Daoy (cell line): ENCODE measurements at places on chromosomes 7 and 10. TPM values are rescaled to one million over a fixed set of nuclear protein-coding genes. Genes with fewer than 3 reads are reported as not detected.

DNA sequence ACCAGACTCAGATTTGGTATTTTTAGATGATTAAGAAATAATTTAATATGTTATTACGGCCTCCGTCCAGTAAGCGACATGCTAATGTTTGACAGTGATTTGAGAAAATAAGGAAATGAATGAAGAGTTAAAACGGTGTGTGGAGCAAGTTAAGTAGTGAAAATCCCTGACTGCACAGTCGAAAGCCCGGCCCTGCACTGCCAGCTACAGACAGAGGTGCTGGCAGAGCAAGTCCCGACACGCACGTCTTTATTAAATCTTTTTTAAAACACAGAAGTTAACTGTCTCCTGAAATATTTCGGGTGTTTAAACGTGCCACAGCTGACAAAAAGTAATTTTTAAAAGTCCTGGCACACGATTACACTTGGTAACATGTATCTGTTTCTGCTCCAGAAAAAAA, 293.4 kb upstream of the RNF32 start:
- DNase-seq, result no peak

GRCh38 chr10:78744491-78745090, 324.2 kb upstream of the ZMIZ1 start:
- no peak for DNase-seq

GRCh38 chr10:96260014-96260413, 11.4 kb downstream of the BLNK start:
- no peak for DNase-seq

DNA sequence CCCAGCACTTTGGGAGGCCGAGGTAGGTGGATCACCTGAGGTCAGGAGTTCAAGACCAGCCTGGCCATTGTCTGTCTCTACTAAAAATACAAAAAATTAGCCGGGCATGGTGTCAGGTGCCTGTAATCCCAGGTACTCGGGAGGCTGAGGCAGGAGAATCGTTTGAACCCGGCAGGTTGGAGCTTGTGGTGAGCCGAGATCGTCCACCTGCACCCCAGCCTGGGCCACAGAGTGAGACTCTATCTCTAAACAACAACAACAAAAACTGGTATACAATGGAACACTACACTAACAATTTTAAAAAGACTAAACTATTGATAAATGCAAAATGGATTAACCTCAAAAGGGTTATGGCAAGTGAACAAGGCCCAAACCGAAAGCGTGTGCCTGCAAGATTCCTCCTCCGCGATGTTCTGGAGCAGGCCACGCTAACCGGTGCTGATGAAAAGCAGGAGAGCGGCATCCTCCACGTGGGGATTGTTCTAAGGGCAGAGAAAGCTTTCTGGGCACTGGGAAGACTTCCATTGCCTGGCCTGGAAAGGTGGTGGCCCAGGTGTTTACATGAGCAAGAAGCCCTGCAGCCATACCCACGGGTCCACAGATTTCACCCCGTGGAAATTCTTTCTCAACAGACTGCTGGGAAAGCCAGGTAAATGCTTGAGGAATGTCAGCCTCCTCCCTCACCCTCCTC, 53.8 kb downstream of the PDGFA start:
- DNase-seq, result no peak

GRCh38 chr10:43878386-43878785, 229.7 kb upstream of the ZNF32 start:
- DNase-seq, result no peak

DNA sequence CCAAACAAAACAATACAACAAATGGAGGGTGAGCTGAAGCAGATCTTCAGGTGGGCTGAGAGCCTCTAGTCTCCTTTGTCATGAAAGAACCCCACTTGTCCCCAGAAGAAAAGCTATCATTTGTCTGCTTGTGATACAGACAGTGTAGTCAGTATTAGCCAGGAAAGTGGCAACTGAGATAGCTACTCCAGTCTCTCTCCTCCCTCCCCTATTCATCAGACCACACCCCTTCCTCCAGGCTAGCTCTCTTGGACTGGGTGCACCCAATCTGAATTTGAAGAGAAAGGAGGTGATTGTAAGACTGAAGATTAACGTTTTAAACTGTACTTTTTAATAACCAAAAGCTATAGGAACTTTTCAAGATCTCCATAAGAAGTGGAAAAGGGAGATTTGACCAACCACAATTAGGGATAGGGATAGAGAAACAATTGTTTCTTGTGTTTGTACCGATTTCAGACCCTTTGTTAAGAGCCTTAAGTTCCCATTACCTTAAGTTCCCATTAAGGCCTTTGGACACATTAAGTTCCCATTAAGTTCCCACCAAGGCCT, 14.1 kb downstream of the BMPR1A start:
- DNase-seq, result no peak

- no peak for DNase-seq
Measured at GRCh38 chr7:149616898-149617297, 119.3 kb upstream of the ZNF746 start.

- no peak for DNase-seq
Measured at GRCh38 chr7:68425377-68425776, 1172.9 kb upstream of the AUTS2 start.

DNA sequence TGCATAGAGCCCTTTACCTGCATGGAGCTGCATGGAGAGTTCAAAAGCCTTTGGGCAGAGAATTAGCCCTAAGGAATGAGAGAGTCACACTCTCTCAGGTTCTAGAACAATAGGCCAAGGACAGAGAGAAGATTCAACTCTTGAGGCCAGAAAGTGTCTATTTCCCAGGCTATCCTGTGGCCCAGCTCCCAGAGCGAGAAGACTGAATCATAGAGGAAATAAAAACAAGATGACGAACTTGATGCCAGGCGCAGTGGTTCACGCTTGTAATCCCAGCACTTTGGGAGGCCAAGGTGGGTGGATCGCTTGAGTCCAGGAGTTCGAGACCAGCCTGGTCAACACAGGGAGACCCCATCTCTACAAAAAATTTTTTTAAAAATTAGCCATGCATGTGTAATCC, 18.3 kb upstream of the PODXL start:
- peak; percentile 86 for DNase-seq

GRCh38 chr7:55171157-55171556, 152.3 kb downstream of the EGFR start:
- no peak for DNase-seq

GRCh38 chr10:30219971-30220751, 128.9 kb downstream of the MTPAP start:
- DNase-seq, result peak; percentile 30

DNA sequence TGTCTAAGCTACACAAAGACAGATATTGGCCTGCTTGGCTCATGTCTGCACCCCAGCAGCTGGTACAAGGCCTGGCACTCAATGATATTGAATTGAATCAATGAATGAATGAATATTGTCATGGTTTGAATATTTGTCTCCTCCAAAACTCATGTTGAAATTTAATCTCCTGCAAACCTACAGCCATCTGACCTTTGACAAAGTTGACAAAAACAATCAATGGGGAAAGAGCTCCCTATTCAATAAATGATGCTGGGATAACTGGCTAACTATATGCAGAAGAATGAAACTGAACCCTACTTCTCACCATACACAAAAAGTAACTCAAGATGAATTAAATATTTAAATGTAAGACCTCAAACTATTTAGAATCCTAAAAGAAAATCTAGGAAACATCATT, 144.7 kb downstream of the CYP26A1 start:
- DNase-seq, result no peak

DNA sequence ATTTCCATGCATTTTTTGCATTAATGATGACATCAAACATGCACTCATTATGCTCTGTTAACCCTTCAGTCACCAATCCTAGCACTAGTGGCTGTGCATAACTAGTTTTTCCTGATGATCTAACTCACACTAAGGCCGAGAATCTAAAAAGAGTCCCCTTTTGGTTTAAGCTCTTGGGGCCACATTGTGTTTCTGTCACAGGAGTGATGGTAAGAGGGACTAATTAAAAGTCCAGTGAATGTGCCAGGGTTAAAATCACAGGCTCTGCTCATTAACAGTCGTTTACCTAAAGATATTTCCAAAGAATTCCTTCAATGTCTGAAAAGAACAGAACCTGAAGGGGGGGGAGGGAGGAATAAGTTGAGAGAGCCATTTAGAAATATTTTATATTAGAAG, 359.0 kb upstream of the ANKRD30A start:
- DNase-seq, result no peak

GRCh38 chr10:10542477-10542876, 475.2 kb upstream of the CELF2 start:
- DNase-seq, result no peak

GRCh38 chr7:148234715-148235114, 355.9 kb upstream of the C7orf33 start:
- no peak for DNase-seq

DNA sequence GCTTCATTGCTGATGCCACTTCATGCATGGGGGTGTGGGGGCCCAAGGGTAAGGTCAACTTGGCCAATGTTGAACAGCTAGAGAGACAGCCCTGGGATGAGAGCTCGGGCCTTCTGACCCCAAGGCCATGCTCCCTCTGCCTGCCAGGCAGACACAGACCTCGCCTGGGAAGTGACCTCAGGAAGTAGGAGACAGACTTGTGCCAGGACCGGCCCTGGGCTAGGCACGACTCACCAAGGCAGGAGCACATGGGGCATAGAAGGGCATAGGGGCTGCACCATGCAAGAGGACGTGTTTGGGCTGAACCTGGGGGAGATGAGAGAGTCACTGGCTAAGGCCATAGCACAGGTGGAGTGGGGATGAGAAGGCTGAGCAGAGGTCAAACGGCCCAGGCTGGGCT, 27.1 kb downstream of the ZCCHC24 start:
- no peak for DNase-seq

DNA sequence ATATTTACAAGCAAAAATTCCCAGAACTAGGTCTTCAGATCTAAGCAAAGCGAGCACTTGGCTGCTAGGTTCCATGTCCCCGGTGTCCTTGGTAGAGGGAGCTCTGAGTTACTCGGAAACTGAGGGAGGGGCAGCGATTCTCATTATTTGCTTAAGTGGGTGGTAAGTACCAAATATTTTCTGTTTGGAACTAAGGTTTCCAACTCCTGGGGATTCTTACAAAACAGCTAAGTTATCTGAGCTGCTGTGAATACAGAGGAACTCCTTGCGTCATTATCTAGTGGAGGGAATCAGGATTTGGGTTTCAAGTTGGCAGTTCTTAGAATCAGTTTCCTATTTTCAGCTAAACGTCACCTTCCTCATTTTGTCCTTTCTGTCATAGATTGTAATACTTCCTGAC, 76.8 kb upstream of the IKZF1 start:
- no peak for DNase-seq

DNA sequence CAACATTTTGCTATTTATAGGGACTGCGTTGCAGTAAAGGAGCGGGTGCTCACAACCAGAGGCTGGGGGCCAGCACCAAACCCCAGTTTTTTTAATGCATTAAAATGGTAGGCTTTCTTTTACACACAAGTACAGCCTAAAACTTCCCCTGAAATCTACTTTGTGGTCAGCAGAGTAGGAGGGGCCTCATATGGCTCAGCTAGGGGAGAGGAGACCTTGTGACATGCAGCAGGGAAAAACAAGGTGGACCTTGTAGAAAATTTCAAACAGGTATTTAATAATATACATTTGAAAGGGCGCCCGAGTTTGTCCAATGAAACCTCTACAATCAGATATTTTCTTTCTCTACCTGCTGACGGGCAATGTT, 1.4 kb downstream of the CCDC136 start:
- no peak for DNase-seq

DNA sequence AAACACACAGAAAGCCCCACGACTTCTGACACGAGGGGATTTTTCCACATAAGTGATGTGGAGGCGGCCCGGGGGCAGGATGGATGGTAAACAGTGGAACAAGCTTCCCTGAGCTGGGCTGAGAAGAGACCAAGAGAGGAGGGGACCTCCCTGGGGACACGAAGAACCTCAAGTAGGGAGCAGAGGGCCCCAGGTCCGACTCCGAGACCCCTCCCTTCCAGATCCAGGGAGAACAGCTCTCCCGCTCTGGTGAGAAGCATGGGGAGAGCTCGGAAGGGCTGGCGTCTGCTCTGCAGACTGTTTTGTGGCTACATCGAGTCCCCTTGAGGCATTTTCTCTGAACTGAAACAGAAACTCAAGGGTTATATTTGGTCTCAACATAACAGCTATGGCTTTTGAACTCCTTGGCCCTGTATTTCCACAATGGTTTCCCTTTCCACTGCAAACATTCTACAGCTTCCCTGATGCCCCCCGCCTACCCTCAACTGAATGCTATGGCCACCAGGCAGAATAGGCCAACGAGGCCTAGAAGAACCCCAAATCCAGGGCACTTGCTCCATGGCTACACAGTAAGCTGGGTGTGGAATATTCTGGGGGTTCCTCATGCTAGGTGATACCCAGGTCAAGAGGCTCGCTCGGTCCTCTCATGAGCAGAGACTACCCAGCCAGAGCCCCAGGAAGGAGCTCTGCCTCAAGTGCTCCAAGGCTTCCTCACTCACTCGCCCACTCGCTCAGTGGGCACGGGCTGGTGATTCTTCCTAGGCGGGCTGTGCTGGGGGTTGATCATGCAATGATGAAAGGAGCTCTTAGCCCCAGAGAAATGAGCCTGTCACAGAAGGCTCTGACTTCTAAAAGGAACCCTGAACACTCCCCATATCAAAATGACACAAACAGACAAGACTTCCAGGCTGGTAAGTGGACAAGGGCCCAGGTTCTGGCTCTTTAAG, 47.5 kb downstream of the FAM53B start:
- no peak for DNase-seq

DNA sequence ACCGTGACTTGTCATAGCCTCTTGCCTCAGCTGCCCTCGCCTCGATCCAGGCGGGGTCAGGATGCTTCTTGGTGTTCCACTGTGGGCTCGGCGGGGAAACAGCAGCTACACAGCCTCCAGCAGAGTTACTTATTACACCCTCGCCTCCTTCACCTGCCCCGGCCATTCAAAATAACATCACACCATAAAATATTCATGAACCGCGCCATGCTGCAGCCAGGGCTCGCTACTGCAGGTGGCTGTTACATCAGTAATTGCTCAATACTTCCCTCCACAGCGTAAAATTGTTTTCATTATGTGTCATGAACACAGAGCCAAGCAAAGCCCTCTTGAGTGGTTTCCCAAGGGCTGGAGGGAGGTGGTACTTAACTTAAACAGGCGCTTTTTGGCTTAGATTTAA, 241.5 kb upstream of the SP8 start:
- DNase-seq, result peak; percentile 86

- no peak for DNase-seq
Measured at GRCh38 chr7:55963584-55964168, 709 bp upstream of the NIPSNAP2 start.

GRCh38 chr7:74236284-74236683, 17.9 kb downstream of the RFC2 start:
- DNase-seq, result no peak

DNA sequence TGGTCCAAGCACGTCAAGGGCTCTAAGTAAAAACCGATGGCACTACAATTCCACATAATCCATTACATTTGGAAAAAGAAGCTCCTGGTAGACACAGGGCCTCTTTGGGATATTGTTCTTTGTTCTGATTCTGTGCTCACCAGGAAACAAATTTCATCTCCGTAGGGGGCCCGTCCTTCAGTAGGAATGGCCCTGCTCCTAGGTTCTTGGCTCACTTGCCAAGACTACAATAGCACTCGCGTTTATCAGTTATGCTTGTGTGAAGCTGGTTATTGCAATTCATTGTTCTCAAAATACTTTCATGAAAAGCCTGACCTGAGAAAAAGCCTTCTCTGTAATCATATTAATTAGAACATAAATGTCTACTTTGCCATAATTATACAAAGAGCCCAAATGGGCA, 10.3 kb upstream of the ZC3HAV1L start:
- DNase-seq, result no peak

ABCC2 gene
- total RNA-seq, result 0.80 and 1.9 TPM in 2 replicates

PAX4 gene
- total RNA-seq, result not detected in 2 replicates

CRYGN gene
- 0.17 TPM in 1 of 2 replicates, not detected in the other for total RNA-seq

ADRB1 gene
- total RNA-seq, result not detected in 2 replicates

IL6 gene
- total RNA-seq, result 74.2 and 77.6 TPM in 2 replicates

GRID2IP gene
- total RNA-seq, result 0.09 TPM in 1 of 2 replicates, not detected in the other

IFIT2 gene
- total RNA-seq, result 7.1 and 8.5 TPM in 2 replicates

STEAP4 gene
- not detected in 2 replicates for total RNA-seq

FFAR4 gene
- total RNA-seq, result not detected in 2 replicates

SFR1 gene
- 14.3 and 14.4 TPM in 2 replicates for total RNA-seq

CHST12 gene
- total RNA-seq, result 6.3 and 7.6 TPM in 2 replicates
